Activated T-cell treated with anti-CD3 and anti-CD28 coated beads, Interleukin-2, amount 50 U/mL, for 4 hours (primary cell): ENCODE measurements at places on chromosomes 7 and 10. TPM values are rescaled to one million over a fixed set of nuclear protein-coding genes. Genes with fewer than 3 reads are reported as not detected.

GIGYF1 gene
- 56.2 TPM for total RNA-seq

GNGT1 gene
- total RNA-seq = not detected

DEPP1 gene
- total RNA-seq = 0.20 TPM

SLC37A3 gene
- total RNA-seq = 40.9 TPM

- DNase-seq = no peak
These were observed 19.7 kb downstream of the TRUB1 start for GRCh38 chr10:114957673-114958072.

DNA sequence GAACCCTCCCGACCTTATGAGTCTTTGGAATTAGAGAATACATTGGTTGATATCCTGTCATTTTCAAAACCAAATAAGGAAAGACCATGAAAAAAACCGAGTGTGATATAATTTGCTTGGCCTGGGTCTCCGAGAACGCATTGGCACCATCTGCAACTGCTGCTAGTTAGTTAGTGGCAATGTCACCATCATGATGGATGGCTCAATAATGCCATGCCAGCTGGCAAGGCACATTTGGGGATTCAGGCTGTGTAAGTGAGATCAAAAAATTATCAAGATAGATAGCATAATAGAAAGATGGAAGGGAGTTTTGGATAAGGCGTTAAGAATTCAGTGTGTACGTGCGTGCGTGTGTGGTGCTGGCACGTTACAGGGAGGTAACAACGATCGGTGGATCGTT is 134.7 kb upstream of the TCERG1L start:
- DNase-seq = no peak

- DNase-seq = no peak
These were observed 109.1 kb downstream of the SRPK2 start for GRCh38 chr7:105279688-105280007.
